Fibroblast of gingiva (primary cell): ENCODE measurements at places on chromosomes 6 and 20.

- no peak for DNase-seq
Observed at GRCh38 chr6:56370127-56370540, 122.8 kb upstream of the COL21A1 start.

DNA sequence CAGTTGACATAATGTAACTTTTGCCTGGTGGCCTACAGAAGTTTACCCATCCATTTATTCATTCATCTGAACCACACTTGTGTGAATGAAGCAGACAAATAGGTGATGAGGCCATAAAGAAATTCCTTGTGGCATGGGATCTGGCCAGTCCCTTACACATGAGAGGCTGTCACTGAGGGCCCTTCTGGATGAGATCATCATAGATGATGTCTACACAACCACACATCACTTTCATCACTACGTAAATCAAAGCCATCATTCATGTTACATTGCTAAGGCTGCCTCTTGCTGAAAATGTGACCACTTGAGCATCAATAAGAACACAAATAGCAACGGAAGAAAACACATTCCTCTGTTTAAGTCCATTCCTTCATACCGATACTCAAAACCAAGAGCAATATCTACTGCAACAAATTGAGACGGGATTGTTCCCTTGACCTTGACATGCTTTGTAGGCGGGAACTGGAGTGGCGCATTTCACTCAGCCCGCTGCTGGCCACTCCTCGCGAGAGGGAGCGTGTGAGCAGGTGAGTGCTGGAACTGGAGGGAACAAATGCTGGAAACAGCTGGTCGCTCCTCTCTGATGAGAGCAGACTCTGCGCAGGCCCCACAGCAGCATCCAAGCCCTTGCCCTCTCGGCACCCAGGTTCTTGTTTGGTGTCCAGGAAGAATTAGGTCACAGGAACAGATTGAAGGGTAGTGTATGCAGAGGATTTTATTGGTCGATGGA is 49.3 kb downstream of the FAM50B start:
- DNase-seq, result no peak

GRCh38 chr6:137724018-137724403 is 143.0 kb upstream of the TNFAIP3 start:
- DNase-seq, result peak; percentile 56

DNA sequence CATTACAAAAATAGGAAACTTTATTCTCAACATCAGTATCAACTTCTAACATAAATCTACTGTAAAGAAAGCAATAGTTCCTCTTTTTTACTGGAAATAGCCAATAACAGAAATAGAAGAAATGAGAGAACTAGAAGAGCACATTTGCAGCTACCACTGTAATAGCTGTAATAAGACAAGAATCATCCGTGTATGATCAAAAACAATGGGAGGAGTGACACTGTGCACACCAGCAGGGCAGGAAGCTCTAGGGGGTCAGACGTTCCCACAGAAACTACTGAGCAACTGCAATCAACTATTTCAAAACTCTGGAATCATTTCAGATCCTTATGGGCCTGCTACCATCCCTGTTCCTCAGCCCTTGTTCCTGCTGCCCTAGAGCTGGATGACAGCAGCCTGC is 43.7 kb downstream of the NINL start:
- DNase-seq, result peak; percentile 82

- peak; percentile 65 for DNase-seq
Observed at GRCh38 chr6:37029249-37029971, 24.0 kb downstream of the FGD2 start.

DNA sequence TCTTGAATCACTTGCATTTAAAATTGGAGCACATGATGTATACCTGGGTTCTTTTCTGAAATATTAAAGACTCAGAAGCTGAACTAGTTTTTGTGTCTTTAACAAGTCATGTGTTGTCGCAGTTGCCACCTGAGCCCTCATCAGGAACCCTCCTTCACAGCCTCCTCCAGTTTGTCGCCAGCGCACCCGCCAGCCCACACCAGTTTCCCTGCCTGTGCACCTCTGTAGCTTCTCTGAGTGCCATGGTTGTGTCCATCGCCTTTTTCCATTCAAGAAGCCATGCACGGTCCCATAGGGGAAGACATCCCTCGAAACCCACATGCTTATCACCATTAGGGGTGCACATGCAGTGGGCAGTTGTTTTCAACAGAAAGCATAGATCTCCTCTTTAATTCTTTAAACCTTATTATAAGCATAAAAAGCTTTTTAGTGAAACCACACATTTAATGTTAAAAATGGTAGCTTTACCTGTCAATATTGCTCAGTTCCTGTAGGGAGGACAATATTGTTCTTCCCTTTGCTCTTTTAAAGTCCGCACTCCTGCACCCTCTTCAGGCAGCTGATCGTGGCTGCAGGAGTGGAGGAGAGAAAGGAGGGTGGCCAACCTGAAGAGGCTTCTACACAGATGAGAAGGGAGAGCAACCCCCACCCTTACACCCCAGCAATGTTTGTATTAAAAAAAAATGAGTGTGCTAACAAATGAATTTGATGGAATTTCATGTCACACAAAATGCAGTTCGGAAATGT is 121.9 kb downstream of the CFAP61 start:
- DNase-seq, result no peak

- DNase-seq, result no peak
Observed at GRCh38 chr20:23410916-23411695, 10.2 kb downstream of the NAPB start.

DNA sequence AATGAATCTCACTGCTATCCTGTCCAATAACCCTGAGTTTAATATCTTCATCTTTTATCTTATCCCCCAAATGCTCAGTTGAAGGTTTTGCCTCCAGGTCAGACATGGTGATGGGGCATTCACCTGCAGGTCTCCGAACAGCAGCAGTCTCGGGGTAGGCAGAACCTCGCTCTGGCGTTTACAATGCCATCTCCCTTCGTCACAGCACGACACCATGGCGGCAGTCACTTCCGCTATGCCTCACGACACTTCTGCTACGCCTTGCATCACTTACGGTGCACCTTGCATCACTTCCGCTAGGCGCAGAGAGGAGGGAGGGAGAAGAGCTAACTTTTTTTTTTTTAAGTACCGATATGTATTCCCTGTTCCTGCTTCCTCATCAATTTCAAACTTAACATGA is 194.9 kb downstream of the BCAS1 start:
- no peak for DNase-seq

GRCh38 chr6:92827104-92827503 is 592.3 kb downstream of the EPHA7 start:
- no peak for DNase-seq

- no peak for DNase-seq
Observed at GRCh38 chr20:38228436-38228835, 32.1 kb downstream of the KIAA1755 start.

- DNase-seq, result no peak
Observed at GRCh38 chr20:5279661-5280060, 37.1 kb downstream of the PROKR2 start.

- peak; percentile 49 for DNase-seq
Observed at GRCh38 chr20:21125072-21125848, 622 bp upstream of the KIZ start.

DNA sequence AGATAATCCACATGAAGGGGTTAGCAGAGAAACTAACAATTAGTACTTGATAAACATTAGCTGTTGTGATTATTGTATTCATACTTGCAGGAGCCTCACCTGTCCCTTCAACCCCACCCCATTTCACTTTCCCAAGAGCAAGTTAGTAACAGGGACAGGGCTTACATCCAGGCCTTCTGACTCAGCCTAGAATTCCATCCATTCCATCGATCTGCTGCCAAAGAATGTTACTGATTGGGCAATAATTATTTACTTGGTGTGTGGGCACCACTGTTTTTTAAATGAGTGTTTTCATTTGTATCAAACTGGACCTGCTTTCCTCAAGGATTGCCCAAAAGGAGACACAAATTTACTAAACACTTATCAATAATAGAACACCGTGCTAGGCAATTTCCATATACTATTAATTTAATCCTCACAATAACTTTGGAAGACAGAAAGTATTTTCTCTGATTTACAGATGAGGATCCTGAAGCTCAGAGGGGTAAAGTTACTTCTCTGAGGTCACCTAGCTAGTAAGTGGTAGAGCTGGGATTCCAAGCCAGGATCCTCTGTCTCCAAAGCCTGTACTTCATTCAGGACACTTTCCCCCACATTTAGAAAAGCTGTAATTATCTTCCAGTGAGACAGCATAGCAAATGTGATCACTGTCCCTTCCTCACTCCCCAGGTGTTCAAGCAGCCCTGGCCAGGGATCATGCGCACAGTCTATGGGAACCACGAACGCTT is 32.8 kb downstream of the GSS start:
- DNase-seq, result peak; percentile 83

DNA sequence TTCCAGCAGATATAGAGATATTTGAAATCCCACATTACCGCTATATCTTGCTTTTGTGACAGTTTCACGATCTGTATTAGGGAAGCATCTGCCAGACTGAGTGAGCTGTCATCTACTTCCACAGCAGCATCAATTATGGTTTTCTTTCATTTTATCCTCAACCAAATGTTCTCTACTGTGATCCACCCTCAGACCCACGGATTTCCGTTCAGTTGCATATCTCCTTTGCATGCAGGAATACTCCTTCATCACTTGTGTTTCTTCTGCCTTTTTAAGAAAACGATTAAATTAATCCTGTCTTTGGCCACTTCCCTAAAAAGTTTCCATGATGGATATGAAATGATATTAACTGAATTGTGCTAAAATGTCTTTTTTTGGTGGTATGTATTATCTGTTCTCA is 262.1 kb upstream of the ADGRB3 start:
- no peak for DNase-seq

- no peak for DNase-seq
Observed at GRCh38 chr20:6525447-6526303, 241.8 kb upstream of the BMP2 start.

- no peak for DNase-seq
Observed at GRCh38 chr20:23099791-23100719, 13.9 kb upstream of the CD93 start.

DNA sequence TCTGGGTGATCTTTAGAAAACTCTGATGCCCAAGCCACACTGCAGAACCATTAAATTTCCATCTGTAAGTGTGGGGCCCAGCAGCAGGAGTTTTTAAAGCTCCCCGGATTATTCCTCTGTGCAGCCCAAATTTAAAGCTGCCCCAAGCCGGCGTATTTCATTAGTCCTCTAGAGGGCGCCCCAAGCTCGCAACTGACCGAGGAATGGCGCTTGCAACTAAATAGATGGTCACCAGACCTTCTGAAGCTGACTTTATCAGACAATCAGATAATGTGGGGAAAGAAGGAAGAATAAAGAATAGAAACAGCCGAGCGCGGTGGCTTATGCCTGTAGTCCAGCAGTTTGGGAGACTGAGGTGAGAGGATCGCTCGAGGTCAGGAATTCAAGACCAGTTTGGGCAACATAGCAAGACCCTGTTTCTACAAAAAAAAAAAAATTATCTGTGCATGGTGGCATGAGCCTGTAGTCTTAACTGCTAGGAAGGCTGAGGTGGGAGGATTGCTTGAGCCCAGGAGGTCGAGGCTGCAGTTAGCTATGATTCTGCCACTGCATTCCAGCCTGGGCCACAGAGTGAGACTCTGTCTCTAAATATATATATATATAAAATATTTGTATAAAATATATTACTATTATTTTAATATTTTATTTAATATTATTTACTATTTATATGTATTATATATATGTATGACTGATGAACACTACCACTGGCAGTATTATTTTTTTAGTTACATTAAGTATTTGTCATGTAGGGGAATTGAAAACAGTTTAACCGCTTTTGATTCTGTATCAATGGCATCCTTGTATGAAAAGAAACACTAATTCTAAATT is 56.0 kb downstream of the OTOR start:
- DNase-seq, result peak; percentile 31

DNA sequence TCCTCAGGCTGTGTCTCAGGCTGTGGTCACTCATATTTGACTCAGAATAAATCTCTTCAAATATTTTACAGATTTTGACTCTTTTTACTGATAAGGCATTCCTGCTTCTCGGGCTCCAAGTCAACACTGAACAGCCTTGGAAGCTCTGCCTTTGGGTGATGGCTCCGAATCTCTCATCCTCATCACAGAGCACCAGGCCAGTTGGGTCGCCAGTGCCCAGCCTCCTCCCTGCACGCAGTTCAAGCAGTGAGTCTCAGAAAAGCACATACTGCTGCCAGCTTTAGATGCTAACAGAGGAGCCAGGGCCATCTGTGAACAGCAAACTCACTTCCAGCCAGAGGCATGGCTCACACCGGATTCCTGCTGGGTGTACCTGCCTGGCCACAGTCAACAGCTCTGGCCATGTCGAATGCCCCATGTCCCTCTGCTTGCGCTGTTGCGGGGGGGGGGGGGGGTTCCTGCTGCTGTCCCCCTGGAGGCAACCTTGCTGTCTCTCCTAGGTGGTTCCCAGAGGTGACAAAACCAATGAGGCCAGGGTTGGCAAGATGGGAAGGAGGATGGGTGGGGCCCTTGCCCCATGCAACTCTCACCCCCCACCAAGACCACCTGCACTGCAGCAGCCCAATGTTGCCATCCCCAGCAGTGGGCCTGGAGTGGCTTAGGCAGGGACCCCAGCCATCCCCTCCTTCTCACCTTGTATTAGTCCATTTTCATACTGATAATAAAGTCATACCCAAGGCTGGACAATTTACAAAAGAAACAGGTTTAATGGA is 248.8 kb downstream of the ERMARD start:
- DNase-seq, result no peak

GRCh38 chr6:77879527-77879926 is 226.7 kb downstream of the MEI4 start:
- DNase-seq, result no peak
